ENCODE measurements at places on chromosomes 6 and 20.

DNA sequence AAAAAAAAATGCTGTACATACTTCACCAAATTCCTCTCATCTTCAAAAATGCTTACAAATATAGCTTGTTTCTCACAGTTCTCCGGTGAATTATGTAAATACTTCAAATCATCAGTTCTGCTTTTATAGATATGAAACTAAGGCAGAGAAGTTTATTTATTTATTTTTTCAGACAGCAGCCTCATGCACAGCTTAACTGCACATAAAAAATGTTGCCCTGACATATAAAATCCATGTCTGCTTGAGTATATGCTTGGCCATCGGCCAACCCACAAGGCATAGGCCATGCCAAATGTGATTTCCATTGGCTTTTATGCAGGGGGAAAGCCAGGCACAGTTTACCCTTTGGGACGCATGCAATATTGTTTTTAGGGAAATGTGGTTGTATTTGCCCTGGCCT is 57.3 kb upstream of the PHACTR2 start:
- peak; percentile 74 for DNase-seq

- DNase-seq, result no peak
Measured at GRCh38 chr6:79943133-79943532, 4.2 kb downstream of the ELOVL4 start.

- DNase-seq, result no peak
Measured at GRCh38 chr6:4405621-4406212, 270.3 kb upstream of the ECI2 start.

- peak; percentile 87 for DNase-seq
Measured at GRCh38 chr20:53738039-53738944, 144.7 kb upstream of the ZNF217 start.

GRCh38 chr6:168388641-168389633 is 52.0 kb upstream of the SMOC2 start:
- DNase-seq, result no peak
